ENCODE measurements at places on chromosomes 5 and 9. TPM values are rescaled to one million over a fixed set of nuclear protein-coding genes. Genes with fewer than 3 reads are reported as not detected.

FBP2 gene
- total RNA-seq = not detected

DNA sequence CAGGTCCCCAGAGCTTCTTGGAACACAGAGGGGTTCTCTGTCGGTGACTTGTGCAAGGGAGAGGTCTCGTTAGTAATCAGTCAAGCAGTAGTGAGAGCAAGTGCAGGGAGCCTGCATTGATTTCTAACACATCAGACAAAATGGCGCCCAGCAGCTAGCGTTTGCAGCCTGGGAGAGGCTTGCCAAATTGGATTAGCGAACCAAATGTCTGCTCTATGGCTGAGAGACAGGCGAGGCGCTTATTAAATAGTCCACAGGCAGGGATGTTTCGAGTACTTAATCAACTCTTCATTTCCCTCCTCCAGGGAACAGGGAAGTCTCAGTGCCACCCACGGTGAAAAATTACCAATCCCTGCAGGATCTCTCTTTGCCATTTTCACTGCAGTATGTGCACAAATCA is 131.4 kb upstream of the SHB start:
- DNase-seq = no peak

DNA sequence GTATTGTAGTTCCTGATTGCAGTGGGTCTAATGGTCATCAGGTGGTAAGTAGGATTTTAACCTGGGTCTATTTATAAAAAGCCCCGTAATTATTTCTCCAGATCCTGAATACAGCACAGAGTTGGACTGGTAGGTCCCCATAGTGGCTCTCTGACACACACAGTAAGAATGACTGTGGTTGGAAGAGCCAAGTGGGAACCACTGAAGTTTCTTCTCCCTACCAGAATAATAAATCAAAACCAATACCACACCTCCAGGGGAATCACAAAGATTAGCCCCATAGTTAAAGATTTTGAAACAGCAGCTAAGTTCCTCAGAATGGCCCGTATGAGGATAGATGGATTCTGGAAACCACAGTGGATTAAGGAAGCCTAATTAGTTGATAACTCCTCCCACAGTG is 68.4 kb upstream of the ZFR start:
- DNase-seq = no peak

PAX5 gene
- total RNA-seq = not detected

PCDHB12 gene
- total RNA-seq = 0.99 TPM

DNA sequence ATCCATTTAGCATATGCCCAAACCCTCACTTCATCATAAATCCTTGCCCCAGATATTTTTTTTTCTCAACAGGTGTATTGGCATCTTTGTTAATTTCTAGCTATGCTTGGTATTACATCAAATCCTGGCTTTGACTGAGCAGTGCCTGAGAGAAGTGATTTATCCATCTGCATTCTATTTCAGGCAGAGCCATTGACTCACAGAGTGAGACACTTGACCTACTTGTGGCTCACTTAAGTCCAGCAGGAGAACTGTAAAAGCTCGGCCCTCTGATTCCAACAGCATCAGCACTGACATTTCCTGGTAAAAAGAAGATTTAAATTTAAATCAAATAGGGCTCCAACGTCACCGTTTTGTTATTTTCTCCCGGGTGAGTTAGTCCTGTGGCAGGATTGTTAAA is 93.4 kb downstream of the PLK2 start:
- no peak for DNase-seq

DNA sequence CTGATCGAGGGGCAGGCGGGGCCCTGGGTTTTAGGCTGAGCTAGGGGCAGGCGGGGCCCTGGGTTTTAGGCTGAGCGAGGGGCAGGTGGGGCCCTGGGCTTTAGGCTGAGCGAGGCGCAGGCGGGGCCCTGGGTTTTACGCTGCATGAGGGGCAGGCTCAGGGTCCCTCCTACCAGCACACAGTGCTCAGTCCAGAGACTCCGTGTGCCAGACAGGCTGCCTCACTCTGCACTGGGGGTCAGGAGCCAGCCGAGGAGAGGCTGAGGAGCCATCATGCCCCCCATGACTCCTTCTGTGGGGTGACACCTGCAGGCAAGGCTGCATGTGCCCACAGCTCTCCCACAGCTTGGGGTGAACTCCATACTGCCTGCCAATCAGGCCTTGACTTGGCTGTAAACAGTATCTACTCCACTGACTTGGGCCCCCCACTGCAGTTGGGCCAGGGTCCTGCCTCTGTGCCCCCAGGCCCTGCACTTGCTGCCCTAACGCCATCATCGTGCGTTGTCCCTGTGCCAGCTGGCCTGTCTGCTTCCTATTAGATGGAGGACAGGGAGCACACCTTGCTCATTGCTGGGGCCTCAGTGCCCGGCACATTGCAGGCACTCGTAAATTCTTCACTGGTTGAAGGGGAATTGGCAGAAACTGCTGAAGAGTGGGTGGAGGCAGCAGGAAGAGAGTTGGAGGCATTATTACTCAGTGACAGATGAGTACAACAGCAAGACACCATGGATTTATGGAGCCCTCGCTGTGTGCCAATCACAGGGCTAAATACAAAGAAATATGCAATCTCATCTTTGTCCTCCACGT is 78.6 kb downstream of the AMBP start:
- no peak for DNase-seq

- DNase-seq = no peak
Observed at GRCh38 chr9:119318371-119318770, 50.9 kb downstream of the BRINP1 start.

GRCh38 chr5:80255811-80256712 is at the start of gene SERINC5:
SERINC5 (minus strand) TSS chr5:80256048; CDS start chr5:80255922, 126 bp downstream.
- DNase-seq = peak; percentile 69

GRCh38 chr5:98200726-98201541 is 572.5 kb upstream of the RGMB start:
- DNase-seq = no peak

TNC gene
- total RNA-seq = not detected

- no peak for DNase-seq
Observed at GRCh38 chr5:4661326-4661725, 478.8 kb upstream of the ADAMTS16 start.

DNA sequence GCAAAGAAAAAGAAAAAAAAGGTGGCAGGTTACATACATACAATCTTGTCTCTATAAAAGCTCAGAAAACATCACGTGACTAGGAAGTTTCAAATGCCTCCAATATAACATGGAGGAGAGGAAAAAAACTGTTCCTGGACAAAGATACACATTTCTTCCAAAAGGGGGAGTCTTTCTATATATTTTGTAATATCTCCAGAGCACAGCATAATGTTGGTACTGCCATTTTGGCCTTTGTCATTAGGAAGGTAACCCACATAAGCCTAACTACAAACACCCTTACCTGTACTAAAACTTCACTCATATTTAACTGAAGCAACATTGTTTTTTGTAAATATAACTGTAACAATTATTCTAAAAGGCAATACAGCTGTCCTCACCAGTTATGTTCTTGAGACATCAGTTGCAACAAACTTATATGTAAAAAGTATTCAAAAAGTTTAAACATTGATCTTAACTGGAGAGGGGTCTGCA is 1.2 kb upstream of the BTF3 start:
- DNase-seq = peak; percentile 80

DNA sequence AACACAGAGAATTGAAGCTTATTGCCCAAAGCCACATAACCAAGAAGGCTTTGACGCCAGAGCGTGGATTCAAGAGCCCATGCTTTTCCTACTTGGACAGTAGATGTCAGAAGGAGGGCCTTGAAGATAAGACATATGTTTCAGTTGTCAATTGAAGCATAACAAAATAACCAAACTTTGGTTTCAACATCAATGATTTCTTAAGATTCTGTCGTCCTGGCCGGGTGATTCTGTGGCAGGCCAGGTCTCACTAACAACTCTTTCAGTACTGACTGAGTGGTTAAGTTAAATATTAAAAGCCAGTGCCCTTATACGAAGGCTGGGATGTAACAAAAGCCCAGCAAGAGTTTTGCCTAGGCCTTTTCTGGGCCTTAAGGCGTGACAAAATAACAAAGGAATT is 94.0 kb downstream of the RCL1 start:
- no peak for DNase-seq

TAF11L5 gene
- not detected for total RNA-seq

- DNase-seq = no peak
Observed at GRCh38 chr9:127724012-127724411, 8.1 kb downstream of the TTC16 start.

PFN3 gene
- total RNA-seq = not detected

DNA sequence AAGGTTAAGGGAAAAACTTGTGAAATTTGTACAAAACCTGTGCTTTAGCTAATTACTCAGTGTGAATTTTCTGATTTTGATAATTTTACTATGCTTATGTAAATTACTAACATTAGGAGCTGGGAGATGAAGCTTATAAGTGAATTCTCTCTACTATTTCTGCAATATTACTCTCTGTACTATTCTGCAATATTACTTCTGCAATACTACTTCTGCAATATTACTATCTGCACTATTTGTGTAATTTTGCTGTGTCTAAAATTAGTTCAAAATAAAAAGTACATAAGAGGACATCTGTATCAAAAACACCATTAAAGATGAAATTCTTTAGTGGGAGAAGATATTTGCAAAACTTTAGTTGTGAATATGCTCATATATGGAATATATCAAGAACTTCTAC is 62.9 kb downstream of the C9 start:
- DNase-seq = no peak

KIF20A gene
- total RNA-seq = 35.2 TPM

EGR1 gene
- 10.6 TPM for total RNA-seq

DNA sequence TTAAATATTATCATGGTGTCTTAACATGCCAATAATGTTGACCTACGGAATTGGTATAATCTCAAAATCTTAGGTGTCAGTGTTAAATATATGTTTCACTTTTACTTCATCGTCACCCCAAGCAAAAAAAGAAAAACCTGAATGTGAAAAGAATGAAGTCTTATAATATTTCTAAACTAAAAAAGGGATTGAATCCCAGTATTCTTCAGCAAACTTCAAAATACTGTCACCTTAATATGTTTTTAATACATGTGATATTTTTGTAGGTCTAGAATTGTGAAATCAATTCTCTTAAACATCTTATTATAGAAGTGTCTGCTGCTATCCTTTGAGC is 14.1 kb downstream of the UBE2D2 start:
- no peak for DNase-seq

DNA sequence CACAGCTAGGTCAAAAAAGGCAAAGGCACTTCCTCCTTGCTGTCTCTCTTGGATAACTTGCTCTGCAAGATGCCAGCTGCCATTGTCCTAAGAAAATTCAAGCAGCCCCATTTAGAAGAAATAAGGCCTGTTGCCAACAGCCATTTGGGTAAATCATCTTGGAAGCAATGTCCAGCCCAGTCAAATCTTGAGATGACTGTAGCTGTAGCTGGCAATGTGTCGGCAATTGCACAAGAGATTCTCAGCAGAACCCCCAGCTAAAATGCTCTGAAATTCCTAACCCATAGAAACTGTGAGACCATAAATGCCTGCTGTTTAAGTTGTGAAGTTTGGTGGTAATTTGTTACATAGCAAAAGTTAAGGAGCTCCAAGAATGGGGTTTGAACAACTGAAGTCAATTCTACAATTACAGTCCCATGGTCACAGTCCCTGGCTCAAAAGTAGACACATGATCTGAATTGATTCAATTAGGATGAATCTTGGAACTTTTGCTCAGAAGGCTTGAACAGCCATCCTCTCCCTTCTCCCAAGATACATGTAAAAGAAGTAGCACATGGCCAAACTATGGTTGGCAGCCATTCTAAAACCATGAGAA is 151.1 kb downstream of the MPDZ start:
- DNase-seq = no peak

- DNase-seq = no peak
Observed at GRCh38 chr9:89637787-89638186, 33.0 kb downstream of the GADD45G start.

Data from NCI-H460 (cell line).